Breast epithelium (tissue), 4 donors: ENCODE measurements at places on chromosomes 5 and 9. TPM values are rescaled to one million over a fixed set of nuclear protein-coding genes. Genes with fewer than 3 reads are reported as not detected.

DNA sequence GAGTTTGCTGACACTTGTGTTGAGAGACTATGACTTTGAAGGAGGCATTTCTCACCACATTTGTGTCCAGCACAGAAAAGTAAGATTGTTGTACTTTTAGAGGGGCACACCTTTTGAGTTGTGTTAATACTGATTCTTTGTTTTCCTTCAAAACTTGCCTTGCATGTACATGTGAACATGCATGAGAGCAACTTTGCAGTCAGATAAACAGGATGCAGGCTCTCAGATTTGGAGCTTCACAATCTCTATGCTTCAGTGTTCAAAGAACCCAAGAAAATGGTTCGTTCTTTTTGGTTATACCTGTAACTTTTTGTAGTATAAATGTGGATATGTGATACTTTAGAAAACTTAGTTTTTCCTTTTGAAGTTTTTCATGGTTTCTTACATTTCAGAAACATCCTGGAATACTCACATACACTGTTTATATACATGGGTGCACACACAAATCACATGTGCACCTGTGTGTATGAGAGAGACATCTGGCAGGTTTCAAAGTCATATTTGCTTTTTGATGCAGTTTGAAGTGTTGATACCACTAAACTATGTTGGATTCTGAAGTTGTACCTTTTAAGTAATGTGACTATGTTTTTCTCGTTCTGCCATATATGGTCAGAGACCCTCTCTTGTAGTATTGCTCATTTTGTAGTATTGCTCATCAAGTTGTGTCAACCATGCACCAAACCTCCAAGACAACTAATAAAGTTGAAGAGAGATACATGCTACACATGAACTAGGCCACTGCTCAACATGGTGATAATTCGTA lies 190.7 kb downstream of the CD180 start:
- DNase-seq = no peak

The MAP1B gene
- total RNA-seq = 2,233 TPM

The GNPDA1 gene
- 46.4 TPM for total RNA-seq

DNA sequence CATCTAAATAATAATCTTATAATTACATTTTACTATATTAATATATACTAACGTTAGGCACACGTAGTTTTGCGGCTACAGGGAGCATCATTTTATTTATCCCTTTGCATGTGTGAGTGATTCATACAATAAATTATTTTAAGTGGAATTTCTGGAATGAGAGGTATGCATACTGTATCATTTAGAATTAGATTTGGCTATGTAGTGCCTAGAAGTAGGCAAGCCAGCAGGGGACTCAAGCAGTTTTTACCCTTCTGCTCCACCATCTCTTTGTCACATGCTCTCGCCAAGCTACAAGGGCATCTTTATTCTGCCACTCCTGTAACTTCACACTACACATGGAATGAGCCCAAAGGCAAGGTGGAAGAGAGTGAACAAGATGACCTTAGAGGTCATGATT lies 60.8 kb downstream of the MEGF10 start:
- no peak for DNase-seq

DNA sequence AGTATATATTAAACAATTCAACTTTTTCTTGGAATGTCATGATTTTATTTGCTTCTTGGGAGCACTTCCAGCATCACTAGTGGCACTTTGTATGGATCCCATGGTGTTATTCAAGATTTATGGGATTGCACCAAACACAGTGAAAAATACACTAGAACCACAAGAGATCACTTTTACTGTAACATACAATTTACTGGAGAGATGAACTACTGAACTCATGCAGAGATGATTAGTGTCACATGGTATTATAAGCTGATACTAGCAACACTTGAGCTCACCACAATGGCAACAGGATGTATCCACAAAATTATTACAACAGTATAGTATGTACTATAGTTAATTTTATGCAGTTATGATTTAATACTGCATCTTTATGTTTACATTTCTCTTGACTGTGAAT lies 16.3 kb upstream of the SLC36A2 start:
- no peak for DNase-seq

- no peak for DNase-seq
Measured at GRCh38 chr9:88741335-88741734, 206.4 kb downstream of the NXNL2 start.

DNA sequence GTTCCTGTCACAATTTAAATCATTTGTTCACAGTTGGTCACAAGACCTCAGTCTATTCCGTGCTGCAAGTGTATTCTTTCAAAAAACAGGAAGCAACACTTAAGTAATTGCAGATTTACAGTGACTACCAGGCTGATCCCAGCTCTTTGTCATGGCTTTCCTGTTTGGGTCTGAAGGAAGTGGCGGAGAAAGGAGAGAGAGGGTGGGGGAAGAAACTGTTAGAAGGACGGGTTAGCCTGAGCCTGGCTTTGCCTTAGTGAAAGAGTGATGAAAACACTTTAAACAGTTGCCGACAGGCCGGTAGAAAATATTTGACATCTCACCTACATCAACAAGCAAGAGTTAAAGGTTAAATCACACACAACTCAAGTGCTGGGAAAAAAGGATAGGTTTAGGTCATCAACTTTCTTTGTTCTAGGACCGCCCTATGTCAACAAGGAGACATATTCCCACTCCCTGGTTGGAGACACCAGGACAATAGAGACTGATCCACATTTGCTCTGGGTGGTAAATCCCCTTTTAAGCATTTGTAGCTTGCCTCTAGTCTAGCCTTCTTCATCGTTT lies 102.2 kb upstream of the DAB2 start:
- no peak for DNase-seq

The CNTFR gene
- 11.3 TPM for total RNA-seq

- DNase-seq = no peak
Measured at GRCh38 chr5:140568443-140569063, 3.9 kb downstream of the SLC35A4 start.

DNA sequence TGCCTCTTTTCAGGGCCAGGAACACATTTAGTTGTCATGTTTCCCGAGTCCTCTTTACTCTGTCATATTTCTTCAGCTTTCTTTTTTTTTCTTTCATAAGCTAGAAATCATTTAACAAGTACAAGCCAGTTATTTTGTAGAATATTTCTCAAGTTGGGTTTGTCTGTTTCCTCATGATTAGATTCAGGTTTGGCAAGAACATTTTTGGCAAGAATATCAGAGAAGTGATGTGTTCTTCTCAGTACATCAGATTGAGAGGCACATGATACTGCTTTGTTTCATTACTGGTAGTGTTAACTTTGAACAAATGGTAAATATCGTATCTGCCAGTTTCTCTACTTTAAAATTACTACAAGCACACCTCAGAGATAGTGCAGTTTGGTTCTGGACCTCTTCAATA lies 45.1 kb downstream of the PCSK5 start:
- no peak for DNase-seq

DNA sequence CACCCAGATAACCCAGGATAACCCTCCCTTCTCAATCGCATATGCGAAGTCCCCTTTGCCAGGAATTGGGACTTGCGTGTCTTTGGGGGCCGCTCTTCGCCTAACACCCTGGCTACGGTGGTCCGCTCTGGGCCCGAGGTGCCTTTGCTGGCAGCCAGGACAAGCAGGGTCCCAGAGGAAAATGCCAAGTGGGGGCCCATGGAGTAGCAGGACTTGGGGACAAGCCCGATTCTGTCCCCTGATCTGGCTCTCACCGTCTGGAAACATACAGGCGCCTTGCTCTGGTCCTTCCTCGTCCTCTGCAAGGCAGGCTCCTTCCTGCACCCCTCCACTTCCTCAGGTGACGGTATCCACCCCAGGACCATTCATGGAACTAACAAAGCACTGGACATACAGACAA lies 78.1 kb upstream of the UNC5A start:
- peak; percentile 9 for DNase-seq

The SEMA6A gene
- total RNA-seq = 35.6 TPM

DNA sequence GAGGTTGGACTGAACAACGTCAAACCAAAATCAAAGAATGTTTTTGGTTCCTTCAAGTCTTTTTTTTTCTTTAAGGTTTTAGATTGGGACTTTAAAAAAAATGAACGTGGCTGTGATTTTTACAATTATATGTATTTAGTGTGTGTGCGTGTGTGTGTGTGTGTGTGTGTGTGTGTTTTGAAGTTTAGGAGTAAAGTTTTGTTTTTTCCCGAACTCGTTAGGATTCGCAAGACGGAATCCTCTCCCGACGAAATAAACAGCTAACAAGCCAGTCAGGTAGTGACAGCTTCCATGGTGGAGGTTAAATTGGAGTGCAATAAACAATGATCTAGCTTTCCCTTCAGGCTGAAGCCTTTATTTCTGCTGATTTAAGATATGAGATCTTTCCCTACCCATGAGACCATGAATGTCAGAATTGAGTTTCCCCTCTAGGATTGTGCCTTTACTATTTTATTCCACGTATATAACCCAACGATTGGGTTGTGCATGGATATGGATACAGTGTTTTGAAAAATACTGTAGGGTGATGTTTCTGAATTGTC lies 1.2 kb downstream of the KIAA1958 start:
- DNase-seq = no peak

GRCh38 chr5:78566747-78567425 lies 81.7 kb downstream of the LHFPL2 start:
- no peak for DNase-seq

GRCh38 chr9:123511326-123512277 lies 155.6 kb downstream of the CRB2 start:
- DNase-seq = no peak

DNA sequence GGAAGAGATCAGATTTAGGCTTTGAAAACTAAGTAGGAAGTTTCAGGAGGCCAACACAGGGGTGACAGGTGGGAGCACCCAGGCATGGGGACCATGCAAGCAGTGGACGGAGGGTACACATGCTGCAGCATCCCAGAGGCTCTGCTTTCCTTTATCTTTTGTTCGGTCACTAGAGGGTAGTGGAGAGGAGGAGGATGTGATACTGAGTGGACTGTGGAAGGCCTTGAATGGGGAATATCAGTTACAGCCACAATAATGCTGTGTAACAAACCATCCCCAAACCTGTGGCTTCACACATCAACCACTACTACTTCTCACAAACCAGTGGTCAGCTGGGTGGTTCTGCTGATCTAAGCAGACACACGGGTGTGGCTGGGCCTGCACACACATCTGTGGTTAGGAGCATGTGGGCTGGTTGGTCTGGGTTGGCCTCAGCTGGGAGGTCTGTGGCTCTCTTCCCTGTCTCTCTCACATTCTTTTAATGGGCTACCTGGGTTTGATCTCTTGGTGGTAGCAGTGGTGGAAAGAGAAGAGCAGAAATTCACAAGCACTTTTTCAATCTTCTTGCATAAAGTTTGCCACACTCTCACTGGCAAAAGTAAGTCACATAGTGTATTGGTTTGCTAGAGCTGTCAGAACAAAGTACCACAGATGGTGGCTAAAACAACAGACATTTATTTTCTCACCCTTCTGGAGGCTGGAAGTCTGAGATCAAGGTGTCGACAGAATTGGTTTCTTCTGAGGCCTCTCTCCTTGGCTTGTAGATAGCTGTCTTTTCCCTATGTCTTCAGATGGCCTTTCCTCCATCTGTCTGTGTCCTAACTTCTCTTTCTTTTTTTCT lies 238.7 kb downstream of the AGTPBP1 start:
- DNase-seq = no peak

- DNase-seq = no peak
Measured at GRCh38 chr9:130701059-130702022, 7.8 kb downstream of the EXOSC2 start.

The RPS14 gene
- total RNA-seq = 4,011 TPM

DNA sequence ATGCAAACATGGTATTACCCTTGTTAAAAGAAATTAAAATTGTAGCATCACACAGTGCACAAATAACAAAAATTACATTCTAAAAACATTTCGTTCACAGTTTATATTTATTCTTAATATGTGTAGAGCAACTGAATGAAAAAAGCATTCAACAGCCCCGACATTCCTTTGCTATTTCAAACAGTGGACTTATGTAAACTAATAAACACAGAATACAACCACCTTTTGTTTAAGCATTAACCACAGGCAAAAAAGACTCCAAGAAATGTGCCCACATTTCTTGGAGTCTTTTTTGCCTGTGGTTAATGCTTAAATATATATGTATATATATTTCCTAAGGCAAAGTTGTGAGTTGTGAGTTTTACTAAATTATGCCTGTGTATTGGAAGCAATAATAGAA lies 532.5 kb upstream of the DAP start:
- DNase-seq = no peak

GRCh38 chr5:107736638-107737037 lies 65.9 kb upstream of the EFNA5 start:
- DNase-seq = no peak

The SHC3 gene
- 1.0 TPM for total RNA-seq

DNA sequence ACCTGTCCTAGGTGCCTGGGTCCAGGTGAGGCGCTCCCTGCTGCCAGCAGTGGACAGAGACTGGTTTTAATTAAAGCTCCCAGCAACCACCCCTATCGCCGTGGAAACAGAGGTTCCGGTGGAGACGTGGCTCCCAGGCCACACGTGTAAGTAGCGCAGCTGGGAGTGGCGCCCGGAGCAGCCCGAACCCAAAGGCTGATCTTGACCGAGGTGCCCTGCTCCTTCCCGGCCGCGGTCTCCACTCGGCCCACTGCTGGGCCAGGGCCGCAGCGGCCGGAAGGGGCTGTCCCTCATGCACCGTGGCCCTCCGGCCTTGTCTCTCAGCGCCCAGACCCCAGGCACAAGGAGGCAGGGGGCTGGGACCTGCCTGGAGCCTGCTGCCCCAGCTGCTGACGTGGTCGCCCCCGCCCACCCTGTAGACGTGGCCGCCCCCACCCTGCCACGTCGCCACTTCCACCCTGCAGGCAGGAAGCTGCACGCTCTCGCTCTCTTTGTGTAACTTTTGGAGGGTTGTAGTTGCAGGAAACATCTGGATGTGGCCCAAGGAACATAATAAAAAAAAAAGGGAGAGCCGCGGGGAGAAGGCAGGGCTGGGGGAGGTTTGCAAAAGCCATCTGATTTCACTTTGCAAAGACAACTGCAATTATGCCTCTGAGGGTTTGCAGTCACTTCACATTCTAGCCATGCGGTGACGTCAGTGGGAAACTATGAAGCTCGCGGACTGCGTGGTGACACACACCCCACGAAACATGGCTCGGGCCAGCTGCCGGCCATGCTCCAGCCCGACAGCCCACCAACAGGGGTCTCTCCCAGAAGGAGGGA lies 129.9 kb downstream of the RXRA start:
- peak; percentile 81 for DNase-seq

The MEF2C gene
- total RNA-seq = 32.1 TPM

The ANKRD20A1 gene
- 2.2 TPM for total RNA-seq

DNA sequence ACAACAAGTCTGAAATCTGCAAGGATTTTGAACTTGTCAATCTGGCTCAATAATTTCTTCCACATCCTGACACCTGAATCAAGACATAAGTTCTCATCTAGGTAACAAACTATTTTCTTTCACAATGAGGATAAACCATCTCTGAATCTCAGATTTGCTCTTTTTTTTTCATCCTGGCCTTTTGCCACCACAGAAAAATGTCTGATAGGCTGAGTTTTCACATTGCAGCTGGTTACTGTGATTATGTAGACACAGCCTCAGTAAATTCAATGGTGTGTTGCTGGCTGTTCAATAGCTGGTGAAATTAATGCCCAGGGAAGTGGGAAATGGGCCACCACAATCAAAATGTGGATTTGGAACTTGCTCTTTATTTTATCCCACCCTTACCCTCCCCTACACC lies 2.8 kb upstream of the ADRA1B start:
- DNase-seq = no peak
